ENCODE measurements at places on chromosomes 1 and 21.

DNA sequence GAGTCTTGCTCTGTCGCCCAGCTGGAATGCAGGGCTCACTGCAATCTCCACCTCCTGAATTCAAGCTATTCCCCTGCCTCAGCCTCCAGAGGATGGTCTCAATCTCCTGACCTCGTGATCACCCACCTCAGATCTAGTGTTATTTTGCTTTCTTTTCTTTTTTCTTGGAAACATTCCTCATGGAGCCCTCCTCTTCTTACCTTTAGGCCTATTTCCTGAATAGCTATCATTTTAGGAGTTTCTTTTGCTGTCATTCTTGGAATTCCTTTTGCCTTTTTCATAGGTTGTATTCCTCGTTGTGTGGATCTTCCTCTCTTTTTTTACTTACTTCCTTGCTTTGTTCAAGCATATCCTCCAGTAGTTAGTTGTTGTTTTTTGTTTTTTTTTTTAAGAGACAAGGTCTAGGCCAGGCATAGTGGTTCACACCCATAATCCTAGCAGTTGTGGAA is 173.8 kb downstream of the RASAL2 start:
- peak; percentile 95 for DNase-seq

- DNase-seq = no peak
Observed at GRCh38 chr1:181352695-181353094, 130.6 kb upstream of the CACNA1E start.

DNA sequence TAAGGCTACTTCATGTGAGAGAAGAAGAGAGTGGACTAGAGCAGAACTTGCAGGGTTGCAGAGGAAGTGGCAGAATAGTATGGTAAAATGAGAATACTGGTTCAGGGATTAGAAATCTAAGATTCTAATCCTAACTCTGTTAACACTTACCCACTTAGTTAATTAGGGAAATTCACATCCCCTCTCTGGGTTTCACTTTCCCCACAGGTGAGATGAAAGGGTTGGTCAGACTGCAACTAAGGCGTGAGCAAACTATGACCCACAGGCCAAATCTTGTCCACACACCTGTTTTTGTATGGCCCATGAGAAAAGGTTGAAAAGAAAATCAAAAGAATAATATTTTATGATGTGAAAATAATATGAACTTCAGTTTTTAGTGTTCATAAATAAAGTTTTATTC is 117.5 kb downstream of the MACF1 start:
- no peak for DNase-seq

DNA sequence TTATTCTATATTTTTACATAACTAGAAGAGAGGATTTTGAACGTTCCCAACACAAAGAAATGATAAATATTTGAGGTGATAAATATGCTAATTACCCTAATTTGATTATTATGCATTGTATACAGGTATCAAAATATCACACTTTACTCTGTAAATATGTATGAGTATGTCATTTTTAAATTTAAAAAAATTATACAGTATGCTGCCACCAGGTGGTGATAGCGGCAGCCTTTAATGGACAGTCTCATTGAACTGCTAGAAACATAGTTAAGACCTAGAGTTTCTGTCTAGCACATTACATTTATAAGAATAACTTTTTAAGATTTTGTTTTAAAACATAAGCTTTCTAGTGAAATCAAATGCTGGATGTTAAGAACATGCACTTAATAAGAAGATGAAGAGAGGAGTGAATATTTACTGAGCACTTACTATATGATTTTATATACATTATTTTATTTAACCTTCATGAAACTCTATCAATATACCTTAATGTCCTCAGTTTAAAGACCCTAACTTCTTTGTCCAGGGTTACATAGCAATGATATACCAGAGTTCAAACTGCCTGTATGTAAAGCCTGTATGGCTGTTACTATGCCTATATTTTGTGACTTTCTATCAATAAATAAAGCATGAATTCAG is 207.1 kb downstream of the NUF2 start:
- DNase-seq = peak; percentile 36

GRCh38 chr1:115211071-115211745 is 121.9 kb upstream of the TSPAN2 start:
- no peak for DNase-seq

- DNase-seq = no peak
Observed at GRCh38 chr1:24301785-24302175, 17.4 kb upstream of the GRHL3 start.

DNA sequence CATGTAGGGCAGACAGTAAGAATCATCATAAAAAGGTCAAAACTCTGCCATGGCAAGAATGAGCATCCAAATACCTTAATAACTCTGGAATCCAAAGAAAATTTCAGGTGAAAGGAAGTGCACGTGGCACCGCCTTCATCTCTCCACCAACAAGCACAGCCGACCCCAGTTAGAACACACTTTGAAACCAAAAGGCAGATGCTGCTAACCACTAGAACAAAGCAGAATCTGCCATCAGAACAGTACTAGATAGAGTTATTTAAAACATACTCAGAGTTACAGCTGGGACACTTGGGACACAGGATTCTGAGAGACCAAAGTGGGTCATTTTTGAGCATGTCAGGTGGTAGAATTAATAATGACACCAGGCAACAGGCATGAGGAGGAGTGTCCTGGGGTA is 106.7 kb upstream of the SOD1 start:
- no peak for DNase-seq

- DNase-seq = peak; percentile 98
Observed at GRCh38 chr1:15678578-15678977, 5.5 kb upstream of the PLEKHM2 start.

DNA sequence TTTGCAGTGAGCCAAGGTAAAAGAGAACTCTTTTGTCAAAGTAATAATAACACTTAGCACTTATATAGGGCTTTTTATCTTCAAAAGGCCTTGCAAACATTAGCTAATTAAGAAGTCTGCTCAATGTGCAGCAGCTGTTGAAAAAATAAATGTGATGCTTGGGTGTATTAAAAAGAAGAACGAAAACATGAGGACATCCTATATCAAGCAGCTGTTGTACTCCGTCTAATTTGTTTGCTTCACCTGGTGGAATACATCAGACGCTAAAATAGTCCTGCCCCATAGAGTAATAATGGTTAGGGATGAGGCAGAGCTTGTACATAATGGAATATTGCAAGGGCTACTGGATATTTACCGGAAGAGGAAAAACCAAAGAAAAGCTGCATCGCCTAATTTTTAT is 299.5 kb downstream of the ST6GALNAC3 start:
- no peak for DNase-seq

DNA sequence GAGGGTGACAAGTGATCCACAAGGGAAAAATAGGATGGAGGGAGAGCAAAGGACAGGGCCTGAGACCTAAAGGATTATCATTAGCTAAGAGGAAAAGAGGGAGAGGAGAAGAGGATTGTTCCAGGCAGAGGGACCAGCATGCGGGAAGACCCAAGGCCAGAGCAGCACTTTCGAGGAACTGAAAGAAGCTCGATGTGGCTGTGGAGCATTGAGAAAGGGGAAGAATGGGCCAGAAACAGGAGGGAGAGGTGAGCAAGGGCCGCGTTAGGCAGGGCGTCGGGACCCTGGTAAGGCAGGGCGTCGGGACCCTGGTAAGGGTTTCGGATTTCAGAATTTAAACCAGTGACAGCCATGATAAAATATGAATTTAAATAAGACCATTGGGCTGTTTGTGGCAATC is 22.8 kb upstream of the CSF1 start:
- no peak for DNase-seq

DNA sequence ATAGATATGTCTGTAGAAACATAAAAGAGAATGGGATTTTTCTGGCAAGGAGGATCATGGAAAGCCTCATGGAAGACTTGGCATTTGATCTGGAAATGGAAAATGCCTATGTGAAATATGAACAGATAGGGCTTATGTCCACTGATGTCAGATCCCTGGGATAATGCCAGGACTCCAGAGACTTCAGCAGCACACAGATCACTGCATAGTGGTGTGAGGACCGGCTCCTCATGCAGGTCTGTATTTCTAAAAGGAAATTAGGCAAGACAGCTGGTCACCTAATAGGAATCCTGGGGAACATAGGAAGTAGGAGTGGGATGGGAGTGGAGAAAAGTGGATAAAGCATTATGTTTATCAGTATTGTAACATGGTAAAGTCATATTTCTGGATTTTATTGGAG is 56.8 kb upstream of the IPO9 start:
- no peak for DNase-seq

- peak; percentile 35 for DNase-seq
Observed at GRCh38 chr1:1779691-1780597, 1.7 kb upstream of the NADK start.

DNA sequence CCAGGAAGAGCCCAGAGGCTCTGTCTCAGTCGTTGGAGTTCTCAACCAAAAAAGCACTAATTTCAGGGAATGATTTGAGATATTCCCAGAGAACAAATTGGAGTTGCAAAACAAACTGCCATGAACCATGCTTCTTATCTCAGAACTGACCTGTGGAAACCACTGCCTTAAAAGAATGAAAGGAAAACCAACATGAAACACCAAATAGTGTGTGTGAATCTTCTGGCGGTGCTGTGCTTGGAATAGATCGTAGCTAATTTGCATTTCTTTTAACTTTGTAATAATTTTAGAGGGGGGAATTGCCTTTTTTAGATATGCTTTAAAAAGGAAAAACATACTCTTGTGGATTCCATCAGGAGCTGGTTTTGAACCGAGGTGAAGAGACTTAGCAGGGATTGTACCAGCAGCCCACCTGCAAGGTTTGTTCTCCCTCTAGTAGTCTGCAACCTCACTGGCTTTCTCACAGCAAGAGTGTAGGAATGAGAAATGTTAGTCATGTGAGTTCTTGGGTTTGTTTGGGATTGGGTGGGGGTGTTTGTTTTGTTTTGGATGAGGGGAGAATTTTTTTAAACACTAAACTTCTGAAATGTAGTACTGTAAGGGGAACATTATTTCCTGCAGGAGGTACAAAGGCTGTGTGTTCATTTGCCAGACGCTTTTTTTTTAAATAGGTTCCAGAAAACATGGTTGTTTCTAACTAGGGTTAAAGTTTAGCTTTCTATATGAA is 45.7 kb upstream of the ANGPTL1 start:
- no peak for DNase-seq

DNA sequence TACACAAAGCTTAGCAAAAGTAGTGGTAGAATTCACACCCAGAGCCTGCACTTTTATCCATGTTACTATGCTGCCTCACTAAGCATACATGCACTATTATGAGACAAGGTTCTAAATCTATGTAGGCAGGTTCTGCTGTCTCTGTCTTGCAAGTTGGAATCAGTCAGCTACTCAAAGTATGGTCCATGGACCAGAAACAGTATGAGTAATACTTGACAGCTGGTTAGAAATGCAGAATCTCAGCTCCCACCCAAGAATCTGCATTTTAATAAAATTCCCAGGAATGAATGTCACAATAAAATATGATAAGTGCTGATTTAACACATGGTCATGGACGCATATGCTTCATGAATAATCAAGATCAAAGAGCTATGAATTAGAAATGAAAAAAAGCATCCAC is 50.5 kb downstream of the DSCAM start:
- no peak for DNase-seq

- DNase-seq = peak; percentile 63
Observed at GRCh38 chr1:119873135-119874015, 22.9 kb downstream of the ADAM30 start.

DNA sequence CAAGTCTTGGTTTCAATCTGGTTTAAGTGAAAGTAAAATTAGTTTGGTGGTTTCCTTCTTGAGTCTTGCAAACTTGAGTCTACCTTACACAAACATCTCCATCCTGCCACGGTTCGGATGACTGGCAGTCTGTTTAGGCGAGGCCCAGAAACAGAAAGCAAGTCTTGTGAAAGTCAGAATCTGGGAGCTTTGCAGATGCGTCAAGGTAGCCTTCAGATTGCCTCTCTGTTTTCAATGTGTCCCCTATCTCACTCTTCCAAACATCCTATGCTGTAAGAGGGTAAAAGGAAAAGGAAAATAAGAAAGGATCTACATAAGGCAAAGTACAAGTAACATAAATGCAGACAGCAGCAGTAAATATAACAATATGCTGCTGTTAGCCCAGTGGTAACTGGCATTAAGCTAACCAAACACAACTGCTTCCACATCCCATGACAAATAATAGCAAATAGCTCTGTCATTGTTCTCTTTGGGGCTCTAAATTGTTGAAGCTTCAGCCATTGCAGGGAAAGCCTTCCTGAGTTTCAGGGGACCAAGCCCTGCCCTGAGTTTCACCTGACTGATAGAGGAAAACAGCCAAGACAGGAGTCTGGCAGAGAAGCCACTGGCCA is 26.2 kb upstream of the C1orf105 start:
- DNase-seq = peak; percentile 64

DNA sequence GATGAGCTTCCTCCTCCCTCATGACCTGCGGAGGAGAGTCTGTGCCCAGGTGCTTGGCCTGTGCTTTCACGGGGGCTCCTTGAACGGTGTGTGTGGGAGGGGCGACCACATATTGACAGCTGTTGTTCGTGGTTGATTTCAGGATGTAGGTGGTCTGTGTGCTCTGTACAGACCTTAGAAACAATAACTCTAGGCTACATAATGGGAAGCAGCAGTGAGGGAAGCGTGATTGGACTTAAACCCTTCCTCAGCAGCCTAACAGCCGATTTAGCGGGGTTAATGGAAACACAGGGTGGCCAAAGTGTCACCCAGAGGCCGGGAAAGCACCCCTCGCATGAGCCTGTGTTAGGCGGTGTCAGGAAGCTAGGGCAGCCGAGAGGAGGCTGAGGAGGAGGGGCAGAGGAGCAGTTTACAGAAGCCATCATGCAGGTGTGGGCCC is 56.0 kb downstream of the TBCE start:
- no peak for DNase-seq

- no peak for DNase-seq
Observed at GRCh38 chr1:22208973-22209378, 66.1 kb upstream of the WNT4 start.

- no peak for DNase-seq
Observed at GRCh38 chr1:91895832-91896556, 10.0 kb upstream of the TGFBR3 start.

- DNase-seq = peak; percentile 67
Observed at GRCh38 chr1:235253219-235253962, 74.6 kb downstream of the ARID4B start.

- no peak for DNase-seq
Observed at GRCh38 chr1:205739348-205740160, 10.4 kb downstream of the NUCKS1 start.
